Fibroblast of skin of right quadriceps (primary cell): ENCODE measurements at places on chromosomes 13 and 19.

DNA sequence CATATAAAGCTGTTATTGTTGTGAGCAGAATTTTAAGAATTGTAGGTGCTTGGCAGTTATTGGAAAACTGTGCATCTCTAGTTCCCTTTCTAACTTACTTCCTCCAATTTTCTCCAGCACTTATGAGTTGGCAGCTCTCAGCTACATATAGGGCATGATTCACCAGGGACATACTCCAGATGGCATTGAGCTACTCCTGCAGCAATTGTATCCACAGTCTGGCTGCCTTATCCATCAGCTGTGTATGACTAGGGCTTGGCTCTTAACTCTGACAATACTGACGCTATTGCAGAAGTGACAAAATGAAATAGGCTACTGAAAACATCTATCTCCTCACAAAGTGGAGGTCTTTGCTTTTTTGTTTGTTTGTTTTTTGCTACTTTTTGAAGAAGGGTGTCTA, 276.7 kb downstream of the POU4F1 start:
- DNase-seq = no peak

DNA sequence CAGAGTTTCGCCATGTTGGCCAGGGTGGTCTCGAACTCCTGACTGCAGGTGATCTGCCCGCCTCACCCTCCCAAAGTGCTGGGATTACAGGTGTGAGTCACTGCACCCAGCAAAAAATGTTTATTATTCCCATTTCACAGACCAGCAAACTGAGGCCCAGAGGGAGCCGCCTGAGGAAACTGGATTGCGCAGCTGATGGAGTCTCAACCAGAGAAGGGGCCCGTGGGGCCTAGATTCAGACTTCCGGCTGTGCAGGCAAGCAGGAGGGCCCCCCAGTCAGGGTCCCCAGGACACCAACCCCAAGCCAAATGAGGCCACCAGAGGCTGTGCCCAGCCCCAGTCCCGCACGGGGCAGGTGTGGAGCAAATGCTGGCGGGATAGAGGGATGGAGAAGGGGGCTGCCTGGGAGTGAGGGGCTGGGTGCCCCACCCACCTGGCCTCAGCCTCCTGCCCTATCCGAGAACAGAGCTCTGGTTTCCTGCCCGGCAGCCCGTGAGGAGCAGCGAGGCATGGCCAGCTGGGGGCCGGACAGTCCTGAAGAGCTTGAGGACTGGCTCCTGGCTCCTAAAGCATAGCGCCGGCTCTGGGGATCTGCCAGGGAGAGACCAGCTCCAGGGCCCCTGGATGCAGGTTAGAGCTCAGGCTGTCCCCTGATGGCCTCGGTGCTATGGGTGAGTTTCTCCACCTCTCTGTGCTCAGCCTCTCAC, 22.0 kb downstream of the MISP start:
- DNase-seq = no peak

DNA sequence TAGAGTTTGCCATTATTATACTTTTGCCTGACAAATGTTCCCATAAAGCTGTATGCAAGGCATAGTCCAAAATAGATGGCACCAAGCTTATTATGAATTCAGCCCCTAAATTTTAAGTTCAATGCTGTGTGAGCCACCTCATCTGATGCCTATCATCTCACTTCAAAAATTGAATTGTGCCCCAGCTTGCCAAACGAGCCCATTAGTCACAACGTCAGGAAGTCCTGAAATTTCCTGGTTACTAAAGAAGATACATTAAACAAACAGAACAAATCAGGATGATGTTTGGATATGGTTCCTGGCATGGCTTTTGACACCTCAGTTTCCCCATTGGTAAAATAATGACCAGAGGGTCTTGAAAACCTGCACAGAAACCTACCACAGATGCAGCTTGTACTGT, 147.5 kb upstream of the SOX21 start:
- no peak for DNase-seq

DNA sequence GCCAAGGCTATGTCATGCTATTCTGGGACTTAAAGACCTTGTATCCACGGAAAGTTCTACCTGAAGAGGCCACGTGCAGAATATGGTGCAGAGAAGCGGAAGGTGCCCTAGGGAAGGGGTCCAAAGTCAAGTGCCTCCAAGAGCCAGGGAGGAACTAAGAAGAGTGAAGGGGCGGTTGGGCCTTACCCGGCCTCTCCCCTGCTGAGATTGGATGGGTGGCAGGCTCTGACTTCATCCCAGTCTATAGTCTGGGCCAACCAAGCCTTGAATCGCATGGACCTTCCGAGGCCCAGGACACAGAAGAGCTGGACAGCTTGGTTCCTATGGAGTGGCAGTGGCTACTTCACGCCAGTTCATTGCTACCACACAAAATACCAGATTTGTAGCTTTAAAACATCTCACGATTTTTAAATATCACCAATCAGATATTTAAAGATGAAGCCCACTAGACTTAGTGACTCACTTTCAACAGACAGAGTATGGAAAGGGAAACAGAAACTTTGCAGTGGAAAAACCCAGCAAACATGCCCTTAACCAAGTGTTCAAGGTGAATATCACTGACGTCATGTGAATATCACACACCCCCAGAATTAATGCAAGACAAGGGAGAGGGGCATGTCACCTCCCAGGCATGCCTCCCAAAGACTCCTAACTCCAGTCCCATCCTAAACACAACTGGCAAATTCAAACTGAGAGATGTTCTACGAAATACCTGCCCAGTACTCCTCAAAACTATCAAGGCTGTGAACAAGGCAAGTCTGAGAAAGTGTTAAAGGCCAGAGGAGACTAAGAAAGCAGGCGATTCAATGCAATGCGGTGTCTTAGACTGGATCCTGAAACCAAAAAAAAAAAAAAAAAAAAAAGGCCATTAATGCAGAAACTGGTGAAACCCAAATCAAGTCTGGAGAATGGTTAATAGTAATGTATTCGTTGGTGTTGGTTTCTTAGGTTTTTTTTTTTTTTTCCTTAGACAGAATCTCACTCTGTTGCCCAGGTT, 10.2 kb downstream of the C19orf12 start:
- DNase-seq = no peak
